Adrenal gland (tissue), 19 donors: ENCODE measurements at places on chromosomes 16 and 17.

DNA sequence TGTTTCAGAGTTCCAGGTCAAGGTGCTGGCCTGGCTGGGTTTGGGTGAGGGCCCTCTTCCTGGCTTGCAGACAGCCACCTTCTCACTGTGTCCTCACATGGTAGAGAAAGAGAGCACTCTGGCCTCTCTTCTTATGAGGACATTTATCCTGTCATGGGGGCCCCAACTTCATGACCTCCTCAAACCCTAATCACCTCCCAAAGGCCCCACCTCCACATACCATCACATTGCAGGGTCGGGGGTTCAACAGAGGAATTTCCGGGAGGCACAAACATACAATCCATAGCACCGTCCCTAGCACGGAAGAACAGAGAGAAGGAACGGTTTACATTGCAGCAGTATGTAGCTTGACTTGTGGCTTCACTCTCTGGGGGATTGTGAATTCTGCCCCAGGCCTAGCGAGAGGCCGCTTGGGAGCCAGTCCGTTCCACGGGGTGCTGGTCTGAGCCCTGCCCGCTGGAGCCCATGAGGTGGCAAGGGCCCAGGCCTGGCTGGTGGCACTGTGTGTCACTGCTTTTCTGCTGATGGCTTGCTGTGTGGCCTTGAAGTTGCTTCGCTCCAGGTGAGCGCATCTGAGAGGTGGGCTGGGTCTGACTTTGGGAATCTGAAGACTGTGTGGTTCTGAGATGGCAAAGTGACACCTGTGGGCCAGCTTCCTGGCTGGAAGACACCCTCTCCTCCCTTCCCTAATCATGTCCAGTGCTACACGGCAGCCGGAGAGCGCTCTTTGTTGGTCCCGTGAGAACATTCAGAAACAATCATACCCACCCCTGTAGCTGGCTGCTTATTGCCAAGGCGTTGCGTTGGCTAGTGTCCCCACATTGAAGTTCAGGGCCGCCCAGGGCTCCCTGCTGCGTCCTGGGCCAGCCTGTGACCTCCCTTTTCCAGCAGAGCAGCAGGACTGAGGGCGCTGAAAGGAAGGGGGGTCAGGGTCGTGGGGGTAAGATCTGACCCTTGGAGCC, 98.3 kb downstream of the CMIP start:
- DNase-seq = peak; percentile 75

DNA sequence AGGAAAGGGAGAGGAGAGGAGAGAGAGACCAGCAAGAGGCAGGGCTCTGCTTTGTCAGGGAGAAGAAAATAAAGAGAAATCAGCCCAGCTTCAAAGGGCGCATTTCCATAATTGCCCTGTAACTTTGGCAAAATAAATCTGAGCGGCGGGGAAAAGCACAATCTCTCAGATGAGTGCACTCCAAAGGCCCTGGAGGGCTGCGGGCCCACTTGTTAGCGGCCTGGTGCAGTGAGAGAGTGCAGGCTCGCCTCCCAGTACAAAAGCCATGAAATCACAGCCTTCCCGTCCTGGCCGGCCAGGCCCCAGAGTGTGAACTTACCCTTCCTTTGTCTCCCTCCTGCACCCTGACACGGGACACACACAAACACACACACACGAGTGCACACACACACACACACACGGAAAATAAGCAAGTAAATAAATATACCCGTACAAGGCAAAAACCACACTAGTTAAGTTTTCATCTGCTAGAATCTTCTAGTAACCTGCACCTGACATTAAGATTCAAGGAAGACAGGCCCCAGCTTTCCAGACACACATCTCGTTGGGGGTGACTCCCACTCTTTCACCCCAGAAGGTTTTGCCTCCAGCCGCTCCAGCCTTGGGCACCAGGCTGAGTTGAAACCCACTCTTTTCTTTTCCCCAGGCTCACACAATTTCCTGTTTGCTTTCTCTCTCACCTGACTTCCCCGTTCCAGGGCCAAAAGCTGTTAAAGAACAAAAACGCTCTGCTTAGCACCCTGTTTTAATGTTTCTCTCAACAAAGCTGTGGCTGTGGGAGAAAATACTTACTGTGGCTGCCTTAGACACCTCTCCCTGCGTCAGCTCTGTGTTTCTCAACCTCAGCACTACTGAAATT, 8.5 kb downstream of the IRX3 start:
- DNase-seq = no peak

DNA sequence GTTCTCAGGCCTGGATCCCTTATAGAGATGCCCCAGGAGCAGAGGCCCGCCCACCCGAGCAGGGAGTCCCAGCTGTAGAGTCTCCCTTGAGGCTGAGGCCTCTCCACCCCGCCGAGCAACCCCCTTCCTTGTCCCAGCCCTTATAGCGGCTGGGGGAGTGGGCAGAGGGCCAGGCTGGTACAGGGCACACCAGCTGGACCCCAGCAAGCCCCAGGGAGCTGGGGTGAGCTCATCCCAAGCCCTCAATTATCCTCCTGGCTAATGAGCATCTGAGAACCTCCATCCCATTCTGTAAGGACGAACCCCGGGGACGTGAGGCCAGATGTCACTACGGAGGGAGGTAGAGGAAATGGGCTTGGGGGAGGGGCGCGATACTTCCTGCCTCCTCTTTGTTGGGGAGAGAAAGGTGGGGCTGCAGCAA, 3.2 kb upstream of the SNN start:
- DNase-seq = no peak

DNA sequence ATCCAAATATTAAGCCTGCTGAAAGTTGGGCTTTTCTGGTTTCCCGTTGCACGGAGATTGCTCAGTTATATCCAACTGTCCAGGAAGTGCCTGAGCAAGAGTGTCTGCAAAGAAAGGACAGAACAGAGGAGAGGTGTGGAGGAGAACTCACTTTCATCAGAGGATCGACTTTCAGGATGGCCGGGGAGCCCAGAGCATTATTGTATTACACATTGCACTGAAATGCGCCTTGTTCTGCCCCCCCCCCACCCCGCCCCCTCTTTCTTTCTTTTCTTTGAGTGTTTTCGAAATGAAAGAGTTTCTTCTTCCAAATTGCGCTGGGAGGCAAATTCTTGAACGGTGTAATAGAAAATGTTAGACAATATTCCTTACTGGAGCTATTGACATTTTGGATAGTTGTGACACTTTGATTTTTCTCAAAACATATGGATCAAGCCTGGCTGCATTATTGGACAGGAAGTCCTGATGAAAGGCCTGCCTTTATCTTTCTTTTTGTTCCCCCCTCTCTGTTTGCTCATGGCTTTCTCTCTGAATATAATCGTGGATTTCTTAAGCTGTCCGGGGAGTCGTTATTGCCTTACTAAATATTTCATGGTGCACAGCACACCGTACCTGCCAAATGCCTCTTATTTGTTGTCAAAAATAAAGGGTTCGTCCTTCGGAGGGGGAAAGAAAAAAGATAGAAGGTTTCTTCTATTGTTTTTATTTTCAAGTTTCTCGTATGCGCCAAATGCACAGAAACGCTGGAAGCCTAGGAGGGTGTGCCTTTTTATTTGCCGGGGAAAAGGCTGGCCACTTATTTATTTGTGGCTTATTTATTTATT, 110.8 kb downstream of the IRX3 start:
- no peak for DNase-seq

GRCh38 chr16:13193721-13194120, 292.3 kb downstream of the SHISA9 start:
- DNase-seq = no peak

- DNase-seq = peak; percentile 33
Observed at GRCh38 chr16:19601083-19601976, 45.8 kb downstream of the VPS35L start.

- DNase-seq = no peak
Observed at GRCh38 chr16:82119405-82119804, 50.6 kb downstream of the MPHOSPH6 start.

DNA sequence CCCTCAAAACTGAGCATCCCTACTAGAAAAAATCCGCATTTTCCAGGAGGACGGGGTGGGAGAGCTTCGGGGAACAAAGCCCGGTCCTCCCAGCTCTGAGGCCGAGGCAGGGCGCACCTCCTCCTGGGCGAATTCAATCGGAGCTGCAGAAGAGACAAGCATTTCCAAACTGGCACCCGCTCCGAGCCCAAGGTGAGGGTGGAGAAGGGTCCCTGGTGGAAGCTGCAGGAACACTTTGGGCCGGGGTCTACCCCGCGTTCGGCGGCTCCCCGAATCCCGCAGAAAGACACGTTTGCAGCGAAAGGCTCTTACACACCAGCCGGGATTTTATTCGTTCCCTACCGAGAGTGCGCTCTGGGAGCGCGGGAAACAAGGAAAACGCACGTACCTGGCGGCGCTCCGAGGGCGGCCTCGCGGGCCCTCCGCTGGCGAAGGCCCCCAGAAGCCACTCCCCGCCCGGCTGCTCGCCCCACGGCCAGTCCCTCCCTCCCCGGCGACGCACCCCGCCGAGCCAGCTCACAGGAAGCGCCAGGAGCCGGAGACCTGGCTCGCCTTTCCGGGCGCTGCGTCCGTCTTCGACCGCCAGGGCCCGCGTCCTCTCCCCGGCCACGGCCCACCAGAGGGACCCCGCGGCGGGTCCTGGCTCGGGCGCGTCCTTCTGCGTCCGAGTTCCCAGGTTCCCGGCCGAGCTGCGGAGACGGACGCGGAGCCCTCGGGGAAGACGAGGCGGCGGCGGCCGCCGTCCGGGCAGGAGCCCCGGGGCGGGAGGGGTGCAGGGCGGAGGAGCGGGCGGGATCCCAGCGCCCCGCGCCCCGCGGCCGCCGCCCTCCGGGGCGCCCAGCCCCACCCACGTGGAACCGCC, 49.8 kb upstream of the BAHCC1 start:
- peak; percentile 91 for DNase-seq

- no peak for DNase-seq
Observed at GRCh38 chr16:69741519-69741918, 13.2 kb downstream of the NOB1 start.

GRCh38 chr16:72588551-72588950, 416.6 kb upstream of the PMFBP1 start:
- DNase-seq = no peak

DNA sequence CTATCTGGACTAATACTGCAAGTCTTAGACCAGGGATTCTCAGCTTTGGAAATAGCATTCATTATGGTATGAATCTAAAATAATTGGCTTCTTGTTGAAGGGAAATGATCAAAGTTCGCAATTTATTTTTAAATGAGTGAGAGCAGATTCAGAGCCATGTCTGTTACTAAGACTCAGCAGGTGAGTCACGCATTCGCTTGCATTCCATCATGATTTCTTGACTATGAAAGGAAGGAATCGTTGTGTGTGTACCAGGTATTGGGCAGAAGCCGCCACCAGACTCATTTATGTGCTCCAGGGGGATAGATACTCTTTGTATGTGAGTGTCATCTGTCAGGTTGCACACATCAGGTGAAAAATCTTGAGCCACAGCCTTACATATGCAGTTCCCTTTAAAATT, 10.8 kb downstream of the GSG1L2 start:
- DNase-seq = no peak

- DNase-seq = no peak
Observed at GRCh38 chr17:49633762-49634484, 44.0 kb downstream of the SPOP start.

DNA sequence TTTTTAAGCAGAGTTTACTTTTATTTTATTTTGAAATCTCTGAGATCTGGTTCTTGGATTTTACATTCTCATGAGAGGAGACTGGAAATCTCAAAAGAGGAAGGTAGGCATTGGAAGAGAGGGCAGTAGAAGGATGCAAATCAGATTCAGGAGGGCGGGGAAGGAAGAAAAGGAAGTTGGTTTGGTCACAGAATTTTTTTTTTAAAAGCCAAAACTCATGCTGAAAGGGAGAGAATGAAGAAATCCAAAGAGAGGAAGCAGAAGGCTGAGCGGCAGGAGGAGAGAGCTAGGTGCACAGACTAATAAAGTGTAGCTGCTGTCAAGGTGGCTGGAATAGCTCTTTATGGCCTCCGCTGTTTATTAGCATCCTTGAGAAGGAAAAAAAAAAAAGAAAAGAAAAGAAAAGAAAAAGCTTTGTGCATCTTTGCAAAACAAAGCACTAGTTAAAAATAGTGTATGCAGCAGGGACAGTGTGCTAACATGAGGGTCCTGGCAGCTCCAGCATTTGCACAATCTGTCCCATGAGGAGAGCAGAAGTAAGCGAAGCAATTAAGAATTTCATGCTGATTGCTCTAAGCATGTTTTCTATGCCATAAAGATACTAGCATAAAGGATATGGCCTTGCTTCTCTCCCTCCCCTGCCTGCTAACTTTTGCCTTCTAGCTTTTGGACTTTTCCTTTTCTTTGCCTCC, 194.2 kb downstream of the ZFHX3 start:
- DNase-seq = no peak

DNA sequence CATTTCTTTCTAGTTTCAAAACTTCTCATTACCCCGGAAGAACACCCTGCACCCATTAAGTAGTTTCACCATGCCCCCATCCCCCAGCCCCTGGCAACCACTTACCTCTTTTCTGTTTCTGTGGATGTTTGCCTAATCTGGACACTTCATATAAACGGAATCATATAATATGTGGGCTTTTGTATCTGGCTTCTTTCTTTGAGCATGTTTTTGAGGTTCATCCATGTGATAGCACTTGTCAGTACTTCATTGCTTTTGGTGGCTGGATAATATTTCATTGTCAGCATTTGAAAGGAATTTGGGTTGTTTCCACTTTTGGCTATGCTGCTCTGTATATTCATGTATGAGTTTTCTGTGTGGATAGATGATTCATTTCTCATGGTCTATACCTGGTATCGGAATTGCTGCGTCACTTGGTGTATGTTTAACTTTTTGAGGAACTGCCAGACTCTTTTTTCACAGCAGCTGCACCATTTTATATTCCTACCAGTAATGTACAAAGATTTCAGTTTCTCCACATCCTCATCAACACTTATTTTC, 30.0 kb upstream of the SLC5A10 start:
- no peak for DNase-seq

GRCh38 chr16:20948444-20948843, 47.9 kb downstream of the LYRM1 start:
- no peak for DNase-seq
